ENCODE measurements at places on chromosomes 6 and 20. TPM values are rescaled to one million over a fixed set of nuclear protein-coding genes. Genes with fewer than 3 reads are reported as not detected.

- peak; percentile 74 for DNase-seq
Measured at GRCh38 chr6:84457276-84457675, 229.8 kb upstream of the CEP162 start.

GRCh38 chr20:4864311-4864752, 137.0 kb downstream of the SLC23A2 start:
- no peak for DNase-seq

- DNase-seq = no peak
Measured at GRCh38 chr6:54655162-54655561, 191.4 kb upstream of the FAM83B start.

GRCh38 chr6:98976674-98977385, 29.1 kb upstream of the FBXL4 start:
- DNase-seq = no peak

- DNase-seq = no peak
Measured at GRCh38 chr20:3902446-3902845, 13.3 kb downstream of the PANK2 start.

DNA sequence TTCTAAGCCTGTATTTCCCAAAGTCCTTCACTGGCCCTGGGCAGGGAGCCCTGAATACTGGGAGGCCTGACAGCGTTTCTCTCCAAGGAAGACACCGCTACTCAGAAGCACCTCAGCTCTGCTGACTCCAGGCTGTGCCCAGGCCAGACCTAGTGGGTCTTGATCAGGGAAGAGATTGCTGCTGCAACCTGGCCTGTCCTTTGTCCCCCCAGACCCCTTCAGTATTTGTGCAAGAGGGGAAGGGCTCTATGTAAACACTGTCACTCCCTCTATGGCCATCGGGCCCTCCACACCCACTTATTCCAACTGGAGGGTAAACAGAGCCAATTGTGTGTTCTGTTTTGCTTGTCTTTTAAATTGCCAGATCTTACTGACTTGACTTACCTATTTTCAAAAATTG, 20.6 kb downstream of the PLEKHG1 start:
- DNase-seq = no peak

DNA sequence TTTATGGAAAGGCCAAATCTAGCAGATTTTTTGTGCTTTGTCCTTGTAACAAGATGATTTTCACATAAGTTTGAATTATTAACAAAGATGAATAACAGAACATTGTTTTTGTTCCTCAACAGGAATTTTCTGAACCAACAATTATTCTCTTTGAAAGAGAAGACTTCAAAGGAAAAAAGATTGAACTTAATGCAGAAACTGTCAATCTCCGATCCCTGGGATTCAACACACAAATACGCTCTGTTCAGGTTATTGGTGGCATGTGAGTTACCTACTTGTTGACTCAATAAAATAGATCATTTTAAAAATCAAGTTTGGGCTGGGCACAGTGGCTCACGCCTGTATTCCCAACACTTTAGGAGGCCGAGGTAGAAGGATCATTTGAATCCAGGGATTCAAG, 70.9 kb downstream of the RTN4IP1 start:
- DNase-seq = no peak

GRCh38 chr6:158646023-158646910, 1.7 kb upstream of the DYNLT1 start:
- no peak for DNase-seq

DNA sequence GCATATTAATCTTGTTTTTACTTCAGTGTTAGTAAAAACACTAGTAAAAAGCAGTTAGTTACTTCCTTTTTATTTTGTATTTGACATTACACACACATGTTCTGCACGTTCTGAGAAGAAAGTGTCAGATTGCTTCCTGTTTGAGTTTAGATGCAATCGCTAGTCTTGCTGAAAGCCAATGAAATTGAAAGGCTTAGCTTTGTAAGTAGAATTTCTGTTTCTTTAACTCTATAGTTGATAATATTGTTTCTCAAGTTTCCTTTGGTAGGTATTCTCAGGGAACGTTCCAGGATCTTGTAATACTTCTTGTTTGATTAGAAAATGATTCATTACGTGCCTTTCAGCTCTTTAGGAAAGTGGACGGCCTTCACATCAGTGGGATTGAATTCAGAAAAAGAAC, 55.0 kb downstream of the CDKAL1 start:
- peak; percentile 18 for DNase-seq

DNA sequence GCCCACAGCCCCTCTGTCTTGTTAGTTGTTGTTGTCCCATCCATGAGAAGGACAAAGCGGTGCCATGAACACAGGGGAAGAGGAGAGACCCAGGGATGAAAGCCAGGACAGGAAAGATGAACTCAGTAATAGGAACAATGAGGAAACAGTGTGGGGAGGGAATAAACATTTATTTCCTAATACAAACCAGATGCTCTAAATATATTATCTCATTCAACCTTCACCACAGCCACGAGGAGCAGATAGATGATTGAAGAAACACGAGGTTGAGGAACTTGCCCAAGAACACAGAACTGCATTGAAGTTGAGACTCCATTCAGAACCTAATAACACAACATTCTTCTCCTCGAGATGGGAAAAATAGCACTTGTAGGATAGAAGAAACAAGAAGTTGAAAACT, 53.0 kb upstream of the AIG1 start:
- DNase-seq = no peak

DNA sequence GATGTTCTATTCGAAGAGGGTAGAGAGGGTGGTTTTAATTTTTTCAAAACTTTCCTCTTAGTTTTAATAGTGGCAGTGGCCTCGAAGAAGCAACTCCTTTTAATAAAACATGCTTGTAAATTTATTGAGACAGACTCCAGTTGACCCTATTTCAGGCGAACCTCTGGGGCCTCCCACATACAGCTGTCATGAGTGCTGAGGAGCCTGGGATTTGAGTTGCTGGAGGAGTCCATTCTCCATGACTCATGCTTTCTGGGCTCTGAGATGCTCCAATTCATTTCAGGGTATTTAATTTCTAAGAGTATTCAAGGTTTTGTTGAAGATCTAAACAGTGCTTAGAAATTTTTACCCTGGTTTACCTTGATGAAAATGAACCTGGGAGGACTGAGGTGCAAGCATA, 580.4 kb downstream of the CBLN4 start:
- no peak for DNase-seq

GRCh38 chr20:10060226-10060625, 25.4 kb downstream of the ANKEF1 start:
- DNase-seq = peak; percentile 39

- DNase-seq = peak; percentile 4
Measured at GRCh38 chr6:83038246-83038645, 27.4 kb downstream of the UBE3D start.

DNA sequence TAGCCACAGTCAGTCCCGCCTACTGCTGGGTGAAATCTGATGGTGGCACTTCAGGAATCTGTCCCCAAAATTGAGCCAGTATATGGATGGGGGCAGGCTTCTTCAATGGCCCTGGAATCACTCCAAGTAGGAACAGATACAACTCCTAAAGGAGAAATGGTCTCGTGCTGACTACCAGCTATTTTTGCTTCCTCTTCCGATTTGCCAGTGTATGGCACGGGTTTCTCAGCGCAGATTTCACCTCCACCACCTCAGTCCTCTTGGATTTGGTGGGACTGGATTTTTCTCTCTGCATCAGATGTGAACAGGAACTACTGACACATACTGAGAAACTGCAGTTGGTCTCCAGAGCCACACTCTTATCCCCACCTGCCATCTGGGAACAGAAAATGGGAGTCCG, 27.2 kb downstream of the PNPLA1 start:
- DNase-seq = no peak

GRCh38 chr20:38548356-38549083, 32.5 kb upstream of the ADIG start:
- DNase-seq = no peak

- no peak for DNase-seq
Measured at GRCh38 chr20:54083459-54083858, 13.1 kb upstream of the BCAS1 start.

- DNase-seq = no peak
Measured at GRCh38 chr20:62209850-62210495, 10.1 kb downstream of the HRH3 start.

DNA sequence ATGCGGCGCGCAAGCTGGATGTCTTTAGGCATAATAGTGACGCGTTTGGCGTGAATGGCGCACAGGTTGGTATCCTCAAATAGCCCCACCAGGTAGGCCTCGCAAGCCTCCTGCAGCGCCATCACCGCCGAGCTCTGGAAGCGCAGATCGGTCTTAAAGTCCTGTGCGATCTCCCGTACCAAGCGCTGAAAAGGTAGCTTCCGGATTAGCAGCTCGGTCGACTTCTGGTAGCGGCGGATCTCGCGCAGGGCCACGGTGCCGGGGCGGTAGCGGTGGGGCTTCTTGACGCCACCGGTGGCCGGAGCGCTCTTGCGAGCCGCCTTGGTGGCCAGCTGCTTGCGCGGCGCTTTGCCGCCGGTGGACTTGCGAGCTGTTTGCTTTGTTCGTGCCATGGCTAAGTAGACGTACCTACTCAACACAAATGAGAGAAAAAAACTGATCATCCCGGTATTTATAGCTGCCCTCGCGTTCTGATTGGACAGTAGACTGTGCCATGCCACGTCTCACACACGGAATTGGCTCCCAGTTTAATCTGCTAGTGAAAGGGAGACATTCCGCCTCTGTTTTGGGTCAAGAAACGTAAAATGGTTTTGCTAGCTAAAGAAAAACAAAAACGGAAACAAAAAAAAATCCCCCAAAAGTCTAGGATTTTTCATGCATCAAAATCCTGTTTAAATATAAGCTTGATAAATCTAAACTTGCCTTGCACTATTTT, 40.1 kb downstream of the OR2B2 start:
- peak; percentile 99 for DNase-seq

DNA sequence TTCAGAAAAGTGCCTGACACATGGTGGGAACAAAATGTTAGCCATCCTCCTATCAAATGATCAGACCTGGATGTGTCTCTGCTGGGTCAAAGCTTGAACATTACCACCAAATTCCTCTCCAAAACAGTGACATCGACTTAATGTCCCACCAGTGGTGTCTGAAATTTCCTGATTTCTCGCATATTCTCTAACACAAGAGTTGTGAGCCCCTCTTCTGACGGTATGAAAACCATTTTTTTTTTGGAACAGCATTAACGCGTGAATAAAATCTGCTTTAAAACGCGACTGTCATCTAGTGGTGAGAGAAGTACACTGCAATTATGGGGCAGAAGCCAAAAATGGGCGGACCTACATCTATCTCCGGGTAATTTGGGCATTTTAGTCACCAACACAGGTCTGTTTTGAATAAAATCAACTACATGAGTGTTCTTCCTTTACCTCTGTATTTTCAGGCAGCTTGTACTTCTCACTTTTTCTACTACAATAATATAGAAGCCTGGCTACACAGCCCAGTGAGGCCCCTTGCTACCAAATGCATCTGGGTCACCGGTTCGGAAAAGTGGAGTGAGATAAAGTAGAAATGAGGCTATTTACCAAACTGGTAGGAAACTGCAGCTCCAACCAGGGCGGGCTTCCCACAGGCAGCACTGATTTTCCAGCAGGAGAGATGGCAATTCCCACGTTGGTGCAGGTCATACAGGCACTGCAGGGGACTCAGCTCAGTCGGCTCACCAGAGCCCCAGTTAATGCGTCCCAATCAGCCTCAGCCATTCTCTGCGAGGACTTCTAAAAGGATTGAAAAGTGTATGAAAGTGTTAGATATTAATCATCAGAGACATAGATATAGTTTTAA, 27.4 kb downstream of the MGME1 start:
- DNase-seq = peak; percentile 62

GRCh38 chr20:48680650-48681049, 147.1 kb downstream of the PREX1 start:
- no peak for DNase-seq

DNA sequence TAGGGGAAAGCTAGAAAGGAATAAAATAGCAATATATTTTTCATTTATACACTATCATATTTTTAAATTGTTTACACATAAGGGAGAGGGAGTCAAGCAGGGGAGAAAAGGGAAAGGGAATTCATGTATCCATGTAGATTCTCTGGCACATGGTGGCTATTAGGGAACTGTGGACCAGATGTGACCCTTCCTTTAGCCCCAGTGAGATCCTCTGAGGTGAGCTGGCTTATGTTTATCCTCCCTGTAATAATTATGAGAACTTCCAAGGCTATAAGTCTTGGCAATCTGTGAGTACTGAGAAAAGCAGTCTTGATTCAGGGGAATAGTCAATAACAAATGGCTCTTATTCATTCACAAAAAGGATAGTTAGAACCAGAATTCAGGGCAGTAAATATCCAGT, 42.6 kb downstream of the TSBP1 start:
- DNase-seq = no peak

DNA sequence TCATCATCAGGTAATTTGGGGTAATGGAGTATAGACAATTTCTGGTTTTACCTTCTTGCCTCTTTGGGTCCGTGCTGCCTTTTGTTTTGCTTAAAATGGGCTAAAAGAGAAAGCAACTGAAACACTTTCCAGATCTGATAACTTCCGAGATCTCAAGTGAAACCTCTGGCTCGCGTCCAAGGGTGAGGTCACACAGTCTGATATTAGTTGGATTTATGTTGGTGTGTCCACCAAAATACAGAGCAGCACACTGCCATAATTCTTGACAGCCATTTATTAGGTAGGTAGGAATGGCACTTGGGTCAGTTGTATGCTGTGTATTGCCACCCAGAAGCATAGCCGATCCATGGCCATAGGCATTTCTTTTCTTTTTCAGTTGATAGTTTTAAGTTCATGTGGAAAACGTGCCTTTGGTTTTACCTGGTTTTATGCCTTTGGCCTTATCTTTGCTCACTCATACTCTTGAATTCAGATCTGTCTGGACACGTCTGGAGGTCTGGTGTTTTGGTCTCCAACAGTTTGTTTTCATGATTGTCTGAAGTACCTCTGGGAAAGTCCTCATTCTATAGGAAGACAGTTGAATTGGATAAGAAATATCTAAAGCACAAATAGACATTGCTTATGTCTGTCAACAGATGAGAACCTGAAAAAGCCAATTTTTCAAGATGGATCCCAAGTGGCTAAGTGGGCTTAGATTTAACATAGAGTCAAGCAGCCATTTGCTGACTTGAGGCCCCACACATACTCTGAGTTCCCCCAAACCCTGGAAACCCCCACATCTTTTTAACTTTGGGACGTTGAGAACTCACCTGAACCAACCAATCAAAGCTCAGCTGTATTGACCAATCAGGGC, 320.8 kb downstream of the SOX4 start:
- peak; percentile 52 for DNase-seq

- DNase-seq = no peak
Measured at GRCh38 chr6:99645986-99646385, 39.4 kb downstream of the PRDM13 start.

- peak; percentile 97 for DNase-seq
Measured at GRCh38 chr6:91299544-91300491, 712.9 kb upstream of the MAP3K7 start.

- no peak for DNase-seq
Measured at GRCh38 chr20:23152902-23153301, 66.8 kb upstream of the CD93 start.

The PGC gene
- not detected for total RNA-seq

The STMND1 gene
- not detected for total RNA-seq

The FOXF2 gene
- total RNA-seq = 29.3 TPM

The RXRB gene
- total RNA-seq = 25.9 TPM

The MCHR2 gene
- not detected for total RNA-seq

The PPP1R16B gene
- total RNA-seq = under 0.01 TPM

The PLEKHG1 gene
- total RNA-seq = 5.4 TPM

The THEMIS gene
- not detected for total RNA-seq

The LHFPL5 gene
- not detected for total RNA-seq

The BMP2 gene
- total RNA-seq = 15.9 TPM

The ZKSCAN4 gene
- total RNA-seq = 7.3 TPM

The ADAM33 gene
- total RNA-seq = 37.2 TPM
